ENCODE measurements at places on chromosomes 2 and 18.

DNA sequence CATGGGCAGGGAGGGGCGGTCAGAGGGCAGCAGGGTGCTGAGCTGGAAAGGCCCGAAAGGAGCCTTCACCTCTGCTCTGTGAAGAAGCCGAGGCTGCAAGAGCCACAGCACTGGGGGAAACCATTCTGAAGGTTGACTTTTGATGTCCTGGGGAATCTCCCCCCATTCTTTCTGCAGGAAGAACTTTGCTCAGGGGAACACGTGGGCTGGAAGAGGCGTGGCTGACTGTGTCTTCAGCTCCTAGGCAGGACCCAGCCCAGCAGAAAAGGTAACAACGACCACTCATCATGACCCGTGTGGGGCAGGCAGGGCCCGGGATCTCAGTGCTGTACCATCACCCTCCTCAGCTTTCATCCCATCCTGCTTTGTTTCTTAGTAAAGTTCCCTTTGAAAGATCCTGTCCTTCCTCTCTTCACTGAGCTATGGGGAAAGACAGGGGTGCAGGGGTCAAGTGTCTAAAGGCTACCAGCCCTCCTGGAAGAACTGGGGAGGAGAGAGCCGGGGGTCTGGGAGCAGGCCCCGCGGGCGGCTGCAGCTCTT is 312.7 kb downstream of the CELF4 start:
- DNase-seq = no peak

DNA sequence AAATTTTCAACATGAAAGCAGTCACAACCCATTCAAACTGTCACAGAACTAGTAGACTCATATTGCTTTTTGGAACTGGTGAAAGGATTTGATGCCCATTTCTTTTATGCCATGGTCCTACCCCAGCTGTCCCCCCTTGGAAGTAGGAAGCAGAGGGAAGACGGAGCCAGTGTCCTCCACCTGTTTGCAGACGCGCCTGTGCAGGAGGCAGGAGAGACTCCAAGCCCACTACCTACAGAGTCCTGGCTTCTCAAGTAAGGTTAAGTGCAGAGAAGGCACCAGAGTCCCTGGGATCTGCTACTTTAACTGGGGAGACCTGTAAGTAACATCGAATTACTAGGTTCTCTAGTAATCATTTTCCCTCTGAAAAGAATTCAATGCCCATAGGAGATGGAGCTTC is 32.7 kb upstream of the DNMT3A start:
- DNase-seq = no peak

DNA sequence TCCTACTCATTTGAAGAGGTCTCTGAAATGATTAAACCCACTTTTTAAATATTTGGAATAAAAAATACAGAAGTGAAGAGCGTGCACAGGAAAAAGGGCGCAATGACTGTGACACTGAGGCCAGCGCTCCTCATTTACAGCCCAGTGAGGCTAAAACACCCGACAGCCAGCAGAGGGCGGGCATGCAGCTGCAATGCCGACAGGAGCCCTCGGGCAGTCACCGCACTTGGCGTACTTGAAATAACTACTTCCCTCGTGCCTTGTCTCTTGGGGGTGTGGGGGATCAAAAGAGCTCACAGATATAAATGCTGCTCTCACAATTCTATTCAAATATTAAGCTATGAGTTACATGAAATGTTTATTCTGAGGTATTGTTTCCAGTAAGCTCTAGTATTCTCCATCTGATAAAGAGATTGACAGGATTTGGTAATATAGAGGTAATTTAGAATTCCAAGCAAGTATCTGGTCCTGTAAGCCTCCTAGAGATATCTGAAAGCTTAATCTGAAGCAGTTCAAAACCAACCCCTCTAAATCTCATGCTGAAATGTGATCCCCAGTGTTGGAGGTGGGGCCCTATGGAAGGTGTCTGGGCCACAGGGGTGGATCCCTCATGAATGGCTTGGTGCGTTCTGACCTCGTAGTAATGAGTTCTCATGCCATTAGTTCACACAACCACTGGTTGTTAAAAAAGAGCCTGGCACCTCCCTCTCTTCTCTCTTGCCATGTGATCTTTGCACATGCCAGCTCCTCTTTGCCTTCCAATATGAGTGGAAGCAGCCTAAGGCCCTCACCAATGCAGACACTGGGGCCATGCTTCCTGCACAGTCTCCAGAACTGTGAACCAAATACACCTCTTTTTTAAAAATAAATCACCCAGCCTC is 93.6 kb downstream of the ZAP70 start:
- DNase-seq = peak; percentile 74

DNA sequence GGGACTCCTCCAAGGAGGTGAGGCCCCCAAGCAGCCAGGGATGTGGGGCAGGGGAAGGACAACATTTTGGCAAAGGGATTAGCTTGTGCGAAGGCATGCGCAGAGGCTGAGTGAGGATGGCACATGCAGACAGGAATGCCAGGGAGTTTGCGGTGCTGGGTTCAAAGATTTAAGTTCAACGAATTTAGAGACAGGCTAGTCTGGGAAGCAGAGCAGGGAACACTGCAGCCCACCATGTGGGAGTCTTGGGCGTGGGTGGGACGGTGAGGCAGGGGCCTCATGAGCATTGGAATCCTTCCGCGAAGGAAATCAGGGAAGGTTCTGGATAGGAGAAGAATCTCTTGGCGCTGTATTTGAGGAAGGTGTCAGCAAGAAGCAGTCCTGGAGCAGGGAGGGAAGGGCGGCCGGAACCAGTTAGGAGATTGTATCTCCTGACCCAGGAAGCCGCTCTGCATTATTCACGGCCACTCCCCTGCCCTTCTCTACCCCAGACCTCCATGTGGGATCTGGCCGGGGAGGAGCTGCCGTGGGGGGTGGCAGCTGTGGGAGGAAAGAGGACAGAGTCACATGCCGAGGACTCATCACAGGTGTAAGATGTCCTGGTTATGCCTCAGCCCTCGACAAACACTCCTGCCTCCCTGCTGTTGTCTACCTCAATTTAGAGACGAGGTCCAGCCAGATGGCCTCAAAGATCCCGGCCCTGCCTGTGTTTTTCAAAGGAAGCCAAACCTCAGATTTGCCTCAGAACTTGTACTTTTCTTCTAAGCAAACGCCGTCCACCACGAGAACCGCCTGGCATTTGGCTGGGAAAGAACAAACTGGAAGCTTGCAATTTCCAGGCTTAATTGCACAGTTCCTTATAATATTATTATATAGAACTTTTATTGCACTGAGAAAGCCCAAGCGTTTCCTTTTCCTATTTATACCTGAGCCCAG is 123.7 kb upstream of the SMAD2 start:
- DNase-seq = no peak

DNA sequence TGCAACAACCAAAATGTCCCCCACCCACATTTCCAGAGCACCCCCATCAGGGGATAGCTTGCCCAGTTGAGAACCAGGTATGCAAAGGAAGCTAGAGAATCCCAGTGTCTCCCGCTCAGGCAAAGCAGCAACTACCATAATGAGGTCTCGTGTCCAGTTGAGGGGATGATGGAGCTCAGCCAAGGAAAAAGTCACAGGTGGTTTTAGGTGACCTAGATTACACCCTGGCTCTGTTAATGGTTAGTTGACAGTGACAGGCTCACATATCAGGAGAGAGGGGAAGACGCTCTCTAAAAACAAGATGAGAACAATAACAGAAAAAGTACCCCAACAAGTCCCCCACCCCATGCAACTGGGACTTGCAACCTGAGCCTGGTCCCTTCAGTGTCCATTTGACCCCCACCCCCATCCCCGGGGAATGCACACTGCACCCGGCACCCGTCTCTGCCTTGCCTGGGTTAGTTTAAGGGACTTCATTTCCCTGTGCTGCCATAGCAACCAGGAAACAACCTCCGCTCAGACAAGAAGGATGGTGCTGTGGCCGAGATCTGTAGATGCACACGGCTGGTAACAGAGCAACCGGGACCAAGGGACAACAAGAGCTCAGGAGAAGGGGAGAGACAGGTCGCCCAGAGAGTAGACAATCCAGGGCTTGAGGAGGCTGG is at the start of gene KIAA2012:
TSS of gene KIAA2012 (plus strand) at position 519 of the 665 bp plus-strand sequence. CDS start 373 bp downstream, outside the sequence.
- DNase-seq = no peak

DNA sequence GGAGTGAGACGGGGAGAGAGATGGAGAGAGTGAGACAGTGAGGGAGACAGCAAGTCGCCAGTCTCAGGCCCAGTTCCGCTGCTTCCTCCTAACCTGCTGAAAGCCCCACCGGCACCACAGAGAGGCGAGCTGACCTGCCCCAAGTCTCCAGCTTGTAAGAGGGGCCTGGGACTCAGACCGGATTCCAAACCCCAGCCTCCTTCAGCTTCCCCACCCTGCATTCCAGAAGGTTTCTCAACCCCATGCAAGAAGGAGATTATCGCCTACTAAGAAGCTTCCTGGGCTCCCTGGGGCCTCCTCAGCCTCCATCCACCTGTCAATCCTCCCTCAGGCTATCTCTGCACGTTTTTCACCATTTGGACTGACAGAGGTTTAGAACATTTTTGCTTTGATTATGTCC is 173.1 kb upstream of the RAB6C start:
- DNase-seq = no peak

DNA sequence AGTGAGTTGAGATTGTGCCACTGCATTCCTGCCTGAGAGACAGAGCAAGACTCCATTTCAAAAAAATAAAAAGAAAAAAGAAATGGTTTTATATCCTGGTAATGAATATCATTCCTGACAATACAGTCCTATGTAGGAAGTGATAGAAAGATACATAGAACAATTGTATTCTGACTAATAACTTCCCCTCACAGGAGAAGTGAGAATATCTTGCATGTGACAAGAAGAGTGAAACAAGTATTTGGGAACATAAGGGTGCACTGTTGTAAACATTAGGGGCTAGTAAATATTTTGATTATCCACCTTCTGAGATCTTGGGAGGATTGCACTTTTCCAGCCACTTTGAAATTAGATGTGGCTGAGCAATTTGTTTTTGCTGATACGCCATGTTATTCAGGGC is 40.7 kb downstream of the KLHL14 start:
- no peak for DNase-seq

- no peak for DNase-seq
Observed at GRCh38 chr18:57787068-57787685, 15.9 kb downstream of the ATP8B1 start.
